CD4-positive, alpha-beta T cell treated with Interleukin-2 at 100 ng/mL for 4 hours (primary cell): ENCODE measurements at places on chromosomes 12 and 14.

- DNase-seq, result no peak
Observed at GRCh38 chr12:70757830-70758493, 120.7 kb upstream of the PTPRB start.

GRCh38 chr14:53147208-53147607, 5.9 kb downstream of the DDHD1 start:
- no peak for DNase-seq

DNA sequence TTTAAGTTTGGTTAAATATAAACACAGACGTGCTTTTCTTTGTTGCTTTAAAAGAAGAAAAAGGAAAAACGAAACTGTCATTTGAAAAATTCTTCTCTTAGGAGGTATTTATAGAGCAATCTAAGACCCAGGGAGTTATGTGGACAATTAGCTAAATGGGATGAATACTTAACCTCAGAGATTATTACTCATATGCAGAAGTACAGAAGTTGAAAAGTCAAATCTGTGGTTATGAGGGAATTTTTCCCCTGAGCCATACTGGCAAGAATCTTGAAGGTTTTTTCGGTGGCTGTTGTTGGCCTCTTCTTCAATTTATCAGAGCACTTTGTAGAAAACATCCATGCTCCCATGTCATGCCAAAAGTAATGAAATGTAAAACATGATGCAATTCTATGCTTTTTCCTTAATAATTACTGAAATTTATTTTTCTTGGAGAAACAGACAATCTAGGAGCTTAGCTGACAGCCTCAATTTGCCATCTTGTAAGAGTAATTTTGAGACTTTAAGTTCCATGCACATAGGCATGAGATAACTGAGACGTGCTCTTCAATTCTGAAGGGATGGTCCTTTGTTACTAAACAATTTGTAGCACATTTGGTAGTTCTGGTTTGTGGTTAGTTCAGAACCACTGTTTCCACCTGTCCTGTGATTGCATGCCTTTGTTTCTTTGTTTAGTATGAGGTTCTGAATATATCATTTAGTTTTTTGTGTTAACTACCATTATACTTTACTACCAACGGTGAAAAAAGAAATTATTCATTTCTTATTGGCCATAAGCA, 126.6 kb downstream of the BCAT1 start:
- no peak for DNase-seq

GRCh38 chr12:13242936-13243335, 46.4 kb downstream of the EMP1 start:
- DNase-seq, result no peak

GRCh38 chr12:107801150-107801549, 26.6 kb downstream of the ASCL4 start:
- no peak for DNase-seq

- DNase-seq, result no peak
Observed at GRCh38 chr14:105187116-105187515, 6.0 kb upstream of the NUDT14 start.

GRCh38 chr12:264269-264668, 1.6 kb upstream of the SLC6A13 start:
- no peak for DNase-seq

- peak; percentile 67 for DNase-seq
Observed at GRCh38 chr12:52278575-52279421, 4.4 kb downstream of the KRT86 start.

DNA sequence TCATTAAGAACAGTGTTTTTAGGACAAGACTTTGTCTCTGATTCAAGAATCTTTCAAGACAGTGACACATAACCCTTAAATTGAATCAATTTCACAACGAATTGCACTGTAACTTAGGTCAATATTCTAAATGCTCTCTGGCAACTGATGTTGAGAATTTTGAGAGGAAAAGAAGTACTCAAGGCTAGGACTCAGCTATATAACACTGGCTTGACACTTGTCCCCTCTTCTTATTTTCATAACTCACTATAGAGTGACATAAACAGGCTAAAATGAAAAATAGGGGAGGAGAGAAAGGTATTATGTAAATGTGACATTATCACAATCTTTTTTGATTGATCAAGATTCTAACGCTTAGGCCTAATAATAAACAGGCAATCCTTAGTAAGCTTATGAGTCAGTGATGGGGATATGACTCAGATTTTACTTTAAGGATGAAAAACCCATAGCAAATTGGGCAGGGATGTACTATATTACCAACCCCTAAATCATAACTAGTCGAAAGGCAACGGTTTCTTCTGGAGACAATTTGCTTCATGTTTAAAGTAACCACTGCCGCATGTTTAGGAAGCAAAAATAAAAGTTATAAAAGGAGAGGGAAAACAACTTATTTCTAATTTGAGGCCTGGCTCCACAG, 10.9 kb downstream of the BTG1 start:
- DNase-seq, result peak; percentile 78

GRCh38 chr14:93532541-93532940, 101.8 kb downstream of the UNC79 start:
- DNase-seq, result no peak

- DNase-seq, result no peak
Observed at GRCh38 chr12:75606151-75606550, 94.7 kb upstream of the KRR1 start.

GRCh38 chr14:24379907-24380730, 12.1 kb downstream of the NFATC4 start:
- no peak for DNase-seq

DNA sequence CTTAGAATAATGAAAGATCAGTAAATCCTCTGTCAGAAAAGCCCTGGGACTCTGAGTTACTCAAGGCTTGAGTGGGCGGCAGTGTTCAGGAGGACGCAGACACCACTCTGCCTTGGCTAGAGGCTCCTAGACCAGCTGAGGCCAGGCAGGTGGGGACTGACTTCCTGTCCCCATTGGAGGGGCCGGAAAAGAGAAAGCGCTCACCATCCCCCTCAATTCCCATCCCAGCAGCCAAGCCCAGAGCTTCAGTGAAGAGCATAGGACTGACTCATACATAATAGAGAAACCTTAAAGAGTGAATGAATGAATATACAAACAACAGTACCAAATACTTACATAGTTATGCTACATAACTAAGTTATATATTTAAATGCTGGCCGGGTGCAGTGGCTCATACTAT, 62.0 kb downstream of the PLEKHG7 start:
- no peak for DNase-seq

- DNase-seq, result no peak
Observed at GRCh38 chr14:102560458-102561261, 31.8 kb upstream of the RCOR1 start.

GRCh38 chr14:97687944-97688630, 890.9 kb downstream of the VRK1 start:
- DNase-seq, result no peak

GRCh38 chr12:63276537-63277365, 125.8 kb upstream of the AVPR1A start:
- no peak for DNase-seq

- no peak for DNase-seq
Observed at GRCh38 chr12:96033549-96034389, 1.6 kb downstream of the LTA4H start.

GRCh38 chr14:28382444-28383190, 384.0 kb upstream of the FOXG1 start:
- DNase-seq, result no peak

DNA sequence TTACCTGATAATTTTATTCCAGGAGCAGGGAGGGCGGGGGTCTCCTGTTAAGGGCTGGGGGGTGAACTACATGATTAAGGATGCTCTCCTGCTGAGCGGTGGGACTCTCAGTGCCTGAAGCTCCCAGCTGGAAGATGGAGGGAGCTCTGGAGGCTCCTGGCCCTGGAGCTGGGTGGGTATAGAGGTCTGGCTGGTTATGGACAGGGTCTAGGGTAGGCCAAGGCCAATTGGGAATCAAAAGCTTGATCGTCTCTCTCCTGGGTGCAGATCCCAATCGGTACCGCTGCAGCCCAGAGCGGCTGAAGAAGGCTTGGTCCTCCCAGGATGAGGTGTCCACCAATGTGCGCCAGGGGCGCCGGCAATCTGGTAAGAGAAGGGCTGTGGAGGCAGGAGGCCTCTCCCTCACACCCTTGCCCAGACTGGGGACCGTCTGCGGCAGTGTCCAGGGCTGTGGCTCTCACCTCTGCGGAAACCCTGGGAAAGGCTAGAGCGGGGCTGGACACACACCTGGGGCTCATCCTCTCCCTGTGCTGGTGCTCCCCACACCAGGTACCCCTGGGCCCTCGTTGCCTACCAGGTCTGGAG, 28.4 kb downstream of the PLEKHG3 start:
- DNase-seq, result no peak

DNA sequence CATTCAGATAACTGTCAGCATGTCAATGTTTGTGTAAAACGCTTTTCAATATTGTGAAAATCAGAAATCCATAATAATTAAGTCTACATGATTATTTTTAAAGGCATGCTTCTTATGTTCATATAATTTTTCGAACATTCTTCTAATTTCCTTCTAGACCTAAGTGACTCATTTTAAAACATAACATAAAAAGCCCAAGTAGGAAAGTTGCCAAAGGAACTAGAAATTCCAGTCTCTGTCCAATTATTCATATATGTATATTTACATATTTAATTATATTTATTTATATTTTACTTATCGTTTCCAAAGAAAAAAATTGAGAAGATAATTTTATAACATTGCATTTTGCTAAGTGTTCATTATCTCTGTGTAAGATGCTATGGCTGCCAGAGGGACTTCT, 110.4 kb downstream of the TMTC1 start:
- DNase-seq, result no peak

DNA sequence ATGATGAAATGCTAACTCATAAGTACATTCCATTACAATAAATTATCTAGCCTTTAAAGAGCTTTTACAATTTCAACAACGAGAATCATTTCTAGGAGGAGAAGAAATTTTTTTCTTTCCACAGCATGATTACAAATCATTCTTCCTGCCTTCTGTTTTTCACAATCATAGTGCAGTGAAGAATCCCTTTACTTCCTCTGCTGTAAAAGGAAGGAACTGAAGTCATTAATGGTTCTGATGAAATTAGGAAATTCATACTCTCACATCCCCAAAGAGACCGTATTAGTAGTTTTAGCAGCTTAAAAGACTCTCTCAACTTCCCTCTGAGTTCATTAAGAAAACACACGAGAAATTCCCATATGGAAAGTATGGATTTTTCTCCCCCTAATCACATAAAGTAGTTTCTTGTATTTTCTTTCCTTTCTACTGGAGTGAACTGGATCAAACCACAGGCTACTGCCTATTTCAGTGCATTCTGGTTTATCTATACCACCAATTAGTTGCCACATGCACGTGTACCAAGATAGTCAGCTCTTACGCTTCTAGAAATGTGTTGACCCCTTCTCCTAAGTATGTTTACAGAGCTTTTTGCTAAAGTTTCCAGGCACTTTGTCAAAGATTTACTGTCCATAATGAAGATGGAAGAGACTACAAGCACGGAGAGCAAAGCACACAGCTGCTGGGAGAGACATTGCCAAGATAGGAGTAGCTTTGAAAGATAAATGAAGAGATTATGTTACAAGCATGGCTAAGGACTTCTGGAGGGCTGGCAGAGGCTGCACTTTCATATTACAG, 58.9 kb upstream of the KITLG start:
- no peak for DNase-seq

GRCh38 chr12:124480469-124481256, 86.7 kb downstream of the NCOR2 start:
- DNase-seq, result peak; percentile 35

DNA sequence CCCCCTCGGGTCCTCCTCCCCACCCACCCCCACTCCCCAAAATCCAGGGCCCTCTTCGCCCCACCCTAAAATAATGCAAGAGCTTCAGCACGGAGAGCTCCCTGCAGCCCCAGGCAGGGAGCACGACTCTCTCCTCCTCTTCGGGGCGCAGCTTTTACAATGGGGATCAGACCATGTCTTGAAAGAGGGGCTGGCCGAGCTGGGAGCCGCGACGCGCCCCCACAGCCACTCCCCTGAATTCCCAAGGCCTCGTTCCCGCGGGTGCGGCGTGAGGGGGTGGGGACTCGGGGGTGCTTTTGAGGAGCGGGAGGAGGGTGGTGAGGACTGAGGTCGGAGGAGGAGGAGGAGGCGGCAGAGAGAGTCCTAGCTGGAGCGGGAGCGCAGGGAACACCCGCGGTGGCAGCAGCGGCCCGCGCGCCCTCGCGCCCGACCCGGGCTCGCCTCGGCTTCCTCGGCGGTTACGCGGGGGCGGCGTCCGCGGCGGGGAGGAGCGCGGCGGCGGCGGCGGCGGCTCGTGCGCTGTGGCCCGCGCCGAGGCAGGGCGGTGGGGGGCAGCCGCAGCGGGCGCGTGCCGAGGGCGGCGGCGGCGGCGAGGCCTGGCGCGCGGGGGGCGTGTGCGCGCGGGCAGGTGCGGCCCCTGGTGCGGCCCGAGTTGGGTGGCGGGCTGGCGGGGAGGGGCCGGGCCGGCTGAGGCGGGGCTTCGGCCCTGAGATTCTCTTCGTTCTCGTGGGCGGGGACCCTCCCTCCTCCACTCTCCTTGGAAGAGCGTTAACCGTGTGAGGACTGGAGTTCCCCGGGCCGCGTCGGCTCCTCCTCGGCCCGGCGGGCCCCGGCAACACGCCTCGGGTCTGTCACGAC, at the start of gene ANKS1B:
ANKS1B (minus strand) TSS at position 666 of the 858 bp plus-strand sequence. CDS start 699 bp downstream, outside the sequence.
- no peak for DNase-seq

DNA sequence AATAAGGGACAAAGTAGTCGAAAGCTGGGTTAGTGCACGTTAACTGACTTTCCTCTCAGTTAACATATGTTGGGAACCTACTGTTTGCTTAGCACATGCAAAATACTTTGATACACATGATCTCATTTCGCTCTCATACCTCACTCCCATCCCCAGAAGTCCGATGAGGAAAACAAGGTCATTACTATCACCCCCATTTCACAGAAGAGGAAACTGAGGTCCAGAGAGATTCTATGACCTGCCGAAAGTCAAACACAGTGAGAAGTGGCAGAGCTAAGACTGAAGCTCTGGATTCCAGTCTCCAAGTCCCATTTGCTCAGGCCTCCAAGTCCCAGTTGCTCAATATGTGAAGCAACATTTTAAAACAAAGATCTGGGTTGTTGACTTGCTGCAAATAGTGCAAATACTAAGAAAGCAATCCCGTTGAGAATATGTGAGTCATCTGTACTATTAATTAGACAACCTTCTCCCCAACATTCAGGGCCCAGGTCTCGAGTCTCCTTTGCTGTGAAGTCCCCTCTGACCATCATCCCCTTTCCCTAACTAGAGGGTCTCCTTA, 170.6 kb upstream of the PWP1 start:
- no peak for DNase-seq

DNA sequence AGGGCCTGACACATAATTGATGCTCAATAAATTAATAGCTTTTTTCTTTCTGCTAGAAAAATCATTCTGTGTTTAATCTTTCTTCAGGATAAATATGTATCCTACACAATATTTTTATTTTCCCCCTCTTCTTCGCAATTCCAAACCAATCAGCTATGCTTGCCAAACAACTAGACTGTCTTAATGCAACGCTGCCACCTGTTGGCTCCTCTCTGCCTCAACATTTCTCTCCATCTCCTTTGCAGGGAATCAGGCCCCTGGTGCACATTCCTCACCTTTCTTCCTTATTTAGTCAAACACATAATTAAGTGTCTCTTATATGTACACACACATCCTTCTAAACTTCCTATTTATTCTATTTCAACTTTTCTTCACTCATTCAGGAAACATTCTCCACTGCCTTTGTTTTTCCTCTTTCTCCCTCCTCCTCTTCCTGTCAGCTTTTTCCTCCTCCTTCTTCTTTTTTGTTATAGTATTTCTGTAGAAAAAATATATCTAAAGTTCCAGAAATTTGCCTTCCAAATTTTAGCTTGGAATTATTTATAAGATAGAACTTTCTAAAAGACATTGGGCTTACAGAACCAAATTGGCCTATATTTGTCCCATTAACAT, 406.0 kb downstream of the PRKD1 start:
- no peak for DNase-seq
